ENCODE measurements at places on chromosomes 13 and 19.

GRCh38 chr13:76965759-76966421 is 17.6 kb downstream of the ACOD1 start:
- DNase-seq = no peak

GRCh38 chr13:92575777-92576176 is 650.8 kb upstream of the GPC6 start:
- no peak for DNase-seq

GRCh38 chr19:31351056-31351854 is 2.0 kb upstream of the TSHZ3 start:
- no peak for DNase-seq

DNA sequence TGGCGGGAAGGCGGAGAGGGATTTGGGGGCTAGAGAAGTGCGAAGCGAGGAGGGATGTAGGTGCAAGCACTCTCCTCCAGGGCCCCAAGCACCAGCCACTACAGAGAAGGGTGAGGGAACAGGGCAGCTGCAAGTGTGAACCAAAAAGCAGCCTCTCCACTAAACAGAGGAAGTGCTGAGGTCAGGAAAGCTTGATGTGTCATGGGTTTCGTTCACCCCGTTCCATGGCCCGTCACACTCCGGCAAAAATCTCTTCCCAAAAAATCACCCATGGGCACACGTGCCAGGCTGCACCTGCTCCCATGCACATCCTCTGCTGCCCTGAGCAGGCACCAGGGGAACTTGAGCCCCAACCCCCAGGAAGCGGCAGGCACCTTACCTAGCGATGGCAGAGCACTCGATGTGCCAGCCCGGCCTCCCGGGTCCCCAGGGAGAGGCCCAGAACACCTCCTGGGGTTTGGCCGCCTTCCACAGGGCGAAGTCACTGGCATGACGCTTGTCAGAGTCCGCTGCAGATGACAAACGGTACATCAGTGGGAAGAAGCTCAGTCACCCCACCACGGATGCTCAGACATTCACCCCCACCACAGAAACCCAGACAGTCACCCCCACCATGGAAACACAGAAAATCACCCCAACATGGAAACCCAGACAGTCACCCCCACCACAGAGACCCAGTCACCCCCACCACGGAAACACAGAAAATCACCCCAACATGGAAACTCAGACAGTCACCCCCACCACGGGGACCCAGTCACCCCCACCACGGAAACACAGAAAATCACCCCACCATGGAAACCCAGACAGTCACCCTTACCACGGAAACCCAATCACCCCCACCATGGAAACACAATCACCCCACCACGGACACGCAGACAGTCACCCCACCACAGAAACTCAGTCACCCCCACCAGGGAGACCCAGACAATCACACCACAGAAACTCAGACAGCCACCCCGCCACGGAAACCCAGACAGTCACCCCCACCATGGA is 29.0 kb downstream of the CARS2 start:
- DNase-seq = no peak

- no peak for DNase-seq
Measured at GRCh38 chr13:33838647-33839046, 20.7 kb downstream of the RFC3 start.

DNA sequence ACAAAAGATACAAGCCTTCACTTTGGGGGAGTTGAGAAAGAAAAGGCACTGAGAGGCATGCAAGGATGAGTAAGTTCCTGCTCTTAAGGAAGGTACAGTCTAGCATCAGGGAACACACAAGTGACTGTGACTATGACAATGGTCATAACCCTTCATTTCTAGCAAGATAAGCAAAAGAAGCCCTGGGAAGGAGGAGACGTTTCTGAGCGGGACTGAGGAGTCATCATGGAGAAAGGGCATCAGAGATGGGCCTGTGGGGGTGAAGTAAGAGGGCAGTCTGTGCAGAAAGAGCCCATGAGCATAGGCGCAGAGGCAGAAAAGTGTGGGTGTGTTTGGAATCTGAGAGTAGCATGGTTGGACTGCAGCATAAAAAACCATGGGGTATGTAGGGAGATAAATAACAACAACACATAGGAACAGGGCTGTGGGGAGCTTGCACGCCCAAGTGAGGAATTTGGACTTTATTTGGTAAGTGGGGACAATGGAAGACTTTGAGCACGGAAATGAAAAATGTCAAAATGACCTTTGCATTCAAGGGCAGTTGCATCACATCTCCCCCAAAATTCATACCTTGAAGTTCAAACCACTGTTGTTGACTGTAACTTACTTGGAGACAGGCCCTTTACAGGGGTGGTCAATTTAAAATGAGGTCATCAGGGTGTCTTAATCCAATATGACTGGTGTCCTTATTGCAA is 86.7 kb downstream of the MBNL2 start:
- no peak for DNase-seq

GRCh38 chr19:10913716-10914340 is 14.6 kb downstream of the YIPF2 start:
- no peak for DNase-seq

- DNase-seq = no peak
Measured at GRCh38 chr19:39917561-39918182, 16.8 kb downstream of the FCGBP start.

GRCh38 chr13:113047587-113047986 is 58.0 kb upstream of the F7 start:
- peak; percentile 18 for DNase-seq

- DNase-seq = no peak
Measured at GRCh38 chr13:52165411-52165810, 6.0 kb upstream of the NEK3 start.
